ENCODE measurements at places on chromosomes 11 and 22.
A peak's percentile ranks its signal among the peaks of the same experiment; 100 is the strongest.

DNA sequence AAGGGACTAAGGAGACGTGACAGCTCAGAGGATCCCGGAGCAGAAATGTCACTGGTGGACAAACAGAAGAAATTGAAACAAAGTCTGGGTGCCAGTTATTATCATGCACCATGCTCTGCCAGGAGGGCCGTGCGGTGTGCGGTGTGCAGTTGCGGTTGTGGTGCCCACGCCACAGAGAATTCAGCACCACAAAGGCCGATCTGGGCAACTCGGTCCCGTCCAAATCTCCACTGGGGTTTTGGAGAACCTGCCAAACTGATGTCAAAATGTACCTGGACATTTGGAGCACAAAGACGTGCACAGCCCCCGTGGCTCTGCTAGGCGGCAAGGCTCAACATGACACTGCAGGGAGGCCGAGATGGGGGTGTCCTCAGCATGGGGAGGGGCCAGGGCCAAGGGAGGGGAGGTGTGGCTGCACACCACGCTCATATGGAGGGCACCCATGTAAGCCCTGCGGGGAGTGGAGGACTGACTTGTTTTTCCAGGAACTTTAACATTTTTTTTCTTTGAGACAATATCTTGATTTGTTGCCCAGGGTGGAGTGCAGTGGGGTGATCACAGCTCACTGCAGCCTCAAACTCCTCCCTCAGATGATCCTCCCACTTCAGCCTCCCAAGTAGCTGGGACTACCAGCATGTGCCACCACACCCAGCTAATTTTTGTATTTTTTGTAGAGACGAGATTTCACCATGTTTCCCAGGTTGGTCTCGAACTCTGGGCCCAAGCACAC is 39.4 kb downstream of the GNB1L start:
- no peak for DNase-seq

- no peak for DNase-seq
Measured at GRCh38 chr11:66542362-66542761, 3.5 kb downstream of the ZDHHC24 start.

DNA sequence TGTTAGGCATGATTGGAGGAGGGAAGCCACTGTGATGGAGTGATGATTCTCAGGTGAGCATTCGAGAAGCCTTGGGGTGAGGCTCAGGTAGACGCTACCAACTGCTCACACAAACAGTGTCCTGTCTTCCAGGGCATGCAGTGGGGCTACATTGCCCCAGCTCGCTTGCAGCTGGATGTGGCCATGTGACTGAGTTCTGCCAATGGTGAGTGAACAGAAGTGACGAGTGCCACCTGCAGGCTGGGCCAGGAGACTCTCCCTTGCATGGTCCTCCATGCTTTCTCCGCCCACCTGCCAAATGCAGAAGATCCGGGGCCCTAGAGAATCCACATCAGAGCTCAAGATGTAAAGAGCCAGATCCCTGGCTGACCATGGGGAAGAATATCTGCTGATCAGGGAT is 195.9 kb downstream of the BCR start:
- DNase-seq = no peak

- DNase-seq = no peak
Measured at GRCh38 chr11:76241243-76242000, 35.1 kb upstream of the WNT11 start.

DNA sequence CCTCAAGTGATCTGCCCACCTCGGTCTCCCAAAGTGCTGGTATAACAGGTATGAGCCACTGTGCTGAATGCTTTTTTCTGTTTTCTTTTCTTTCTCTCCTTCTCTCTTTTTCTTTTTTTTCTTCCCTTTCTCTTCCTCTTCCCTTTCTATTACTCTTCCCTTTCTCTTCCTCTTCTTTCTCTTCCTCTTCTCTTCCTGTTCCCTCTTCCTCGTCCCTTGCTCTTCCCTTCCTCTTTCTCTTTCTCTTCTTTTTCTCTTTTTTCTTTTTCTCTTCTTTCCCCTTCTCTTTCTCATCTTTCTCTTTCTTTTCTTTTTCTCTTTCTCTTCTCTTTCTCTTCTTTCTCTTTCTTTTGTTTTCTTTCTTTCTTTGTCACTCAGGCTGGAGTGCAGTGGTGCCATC is 1.2 kb downstream of the OOSP1 start:
- no peak for DNase-seq

DNA sequence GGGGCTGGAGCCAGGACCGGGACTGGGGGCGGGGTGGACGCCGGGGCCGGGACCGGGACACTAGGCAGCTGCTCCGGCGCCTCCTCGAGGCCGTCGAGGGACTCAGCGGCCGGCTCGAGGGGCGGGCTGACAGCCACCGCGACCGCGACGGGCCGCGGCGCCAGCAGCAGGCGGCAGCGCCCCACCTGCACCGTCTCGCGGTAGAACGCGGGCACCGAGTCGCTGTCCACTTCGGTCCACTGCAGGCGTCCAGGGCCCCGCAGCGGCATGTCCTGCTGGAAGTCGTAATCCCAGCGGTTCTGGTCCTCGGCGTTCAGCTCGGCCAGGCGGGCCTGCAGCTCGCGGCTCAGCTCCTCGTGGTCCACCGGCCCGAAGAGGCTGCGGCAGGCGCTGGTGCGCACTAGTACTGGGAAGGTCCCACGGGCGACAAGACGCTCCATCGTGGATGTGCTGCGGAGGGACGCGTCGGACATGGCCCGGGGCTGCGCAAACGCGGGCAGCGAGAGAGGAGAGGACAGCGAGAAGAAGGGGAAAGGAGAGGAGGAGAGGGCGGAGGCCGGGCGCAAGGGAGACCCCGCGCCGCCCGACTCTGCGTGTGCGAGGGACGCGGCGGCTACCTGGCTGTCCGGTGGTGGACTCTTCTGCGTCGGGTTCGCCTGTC is 428 bp downstream of the CDKN1C start:
- DNase-seq = peak; percentile 50
